ENCODE measurements at places on chromosomes 1 and 21.

DNA sequence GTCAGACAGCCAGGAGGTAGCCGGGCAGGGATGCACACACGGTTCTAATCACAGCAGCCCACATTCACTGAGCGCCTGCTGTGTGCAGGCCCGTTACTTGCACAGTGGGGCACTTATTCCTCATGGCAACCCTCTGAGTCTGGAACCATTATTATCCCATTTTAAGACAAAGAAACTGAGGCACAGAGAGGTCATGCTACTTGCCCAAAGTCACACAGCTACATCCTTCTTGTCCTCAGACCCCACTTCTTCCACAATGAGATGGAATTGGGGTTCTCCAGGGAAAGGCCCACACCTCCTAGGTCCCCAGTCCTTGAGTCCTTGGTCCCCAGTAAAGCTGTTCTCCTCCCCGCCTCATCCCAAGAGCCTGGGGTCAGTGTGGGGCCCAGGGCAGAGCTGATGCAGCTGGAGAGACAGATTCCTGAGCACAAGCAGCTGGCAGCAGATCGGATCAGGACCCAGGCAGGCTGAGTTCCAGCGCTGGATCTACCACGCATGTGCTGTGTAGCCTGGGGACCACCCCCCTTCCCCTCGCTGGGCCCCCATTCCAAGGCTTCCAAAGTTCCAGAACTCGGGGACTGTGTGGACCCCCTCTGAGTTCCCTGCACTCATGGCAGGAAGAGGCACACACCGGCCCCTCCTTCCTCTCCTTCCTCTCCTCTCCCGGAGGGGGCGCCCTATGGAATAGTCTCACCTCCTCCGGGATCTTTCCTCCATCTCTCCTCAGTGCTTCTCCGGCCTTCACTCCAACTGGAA is 393.4 kb downstream of the MATN1 start:
- no peak for DNase-seq

GRCh38 chr1:97630281-97630680 is 290.6 kb downstream of the DPYD start:
- DNase-seq: no peak

- DNase-seq: no peak
These were observed 3.0 kb upstream of the MPL start for GRCh38 chr1:43334453-43335205.

GRCh38 chr1:154609398-154610380 is 1.7 kb upstream of the ADAR start:
- no peak for DNase-seq

DNA sequence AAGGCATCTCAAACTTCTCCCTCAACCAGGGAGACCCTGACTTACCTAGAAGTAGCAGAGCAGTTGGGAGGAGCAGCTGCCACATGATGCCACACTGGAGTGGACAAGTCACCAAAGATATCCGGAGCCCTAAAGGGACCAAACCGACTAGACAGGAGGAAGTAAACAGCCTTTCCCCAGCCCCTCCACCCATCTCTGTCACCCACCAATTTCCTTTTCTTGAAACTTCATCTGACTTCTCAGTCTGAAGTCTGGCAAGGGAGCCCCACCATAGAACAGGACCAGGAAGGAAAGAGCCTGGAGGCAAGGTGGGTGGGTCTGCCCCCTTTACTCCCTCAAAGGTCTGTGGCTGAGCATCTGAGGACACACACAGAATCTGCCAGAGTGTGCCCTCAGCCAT is at the start of gene FCGR3A:
Gene FCGR3A (minus strand): TSS at position 167 of the 400 bp plus-strand sequence. CDS start 82 bp downstream, at position 85.
- no peak for DNase-seq

DNA sequence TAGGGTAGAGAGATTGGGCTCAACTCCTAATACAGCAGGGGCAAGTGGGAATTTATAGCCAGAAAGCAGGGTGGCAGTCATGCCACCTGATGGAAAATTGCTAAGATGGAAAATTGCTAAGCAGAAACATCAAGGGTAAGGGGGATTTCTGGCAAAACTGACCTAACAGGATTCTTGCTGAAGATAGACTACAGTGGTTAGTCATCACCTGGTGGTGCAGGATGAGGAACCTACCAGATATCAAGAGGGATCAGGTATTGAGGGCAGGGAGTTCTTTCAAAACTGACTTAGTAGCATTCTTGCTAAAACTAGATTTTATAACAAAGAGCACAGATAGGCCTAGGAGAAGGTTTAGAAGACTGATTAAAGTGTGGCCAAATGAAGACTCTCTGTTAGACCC is 292.9 kb downstream of the PLPP3 start:
- no peak for DNase-seq

DNA sequence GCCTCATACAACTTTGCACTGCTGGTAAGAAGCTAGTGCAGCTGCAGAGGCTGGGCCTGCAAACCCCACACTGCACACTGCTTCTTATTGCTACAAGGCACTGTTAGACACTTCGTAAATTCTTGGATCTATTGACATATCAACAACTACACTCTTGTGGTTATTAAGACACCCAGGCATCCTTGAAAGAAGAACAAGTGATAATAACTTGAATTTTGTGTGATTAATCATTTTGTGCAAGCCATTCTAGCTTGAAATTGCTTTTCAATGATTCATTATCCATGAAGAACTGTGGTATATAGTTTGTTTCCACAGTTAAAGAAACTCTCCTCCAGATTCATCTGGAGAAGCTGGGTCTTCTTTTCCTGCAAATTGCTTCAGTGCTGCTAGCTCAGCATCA is 33.7 kb upstream of the IFI44L start:
- DNase-seq: no peak

DNA sequence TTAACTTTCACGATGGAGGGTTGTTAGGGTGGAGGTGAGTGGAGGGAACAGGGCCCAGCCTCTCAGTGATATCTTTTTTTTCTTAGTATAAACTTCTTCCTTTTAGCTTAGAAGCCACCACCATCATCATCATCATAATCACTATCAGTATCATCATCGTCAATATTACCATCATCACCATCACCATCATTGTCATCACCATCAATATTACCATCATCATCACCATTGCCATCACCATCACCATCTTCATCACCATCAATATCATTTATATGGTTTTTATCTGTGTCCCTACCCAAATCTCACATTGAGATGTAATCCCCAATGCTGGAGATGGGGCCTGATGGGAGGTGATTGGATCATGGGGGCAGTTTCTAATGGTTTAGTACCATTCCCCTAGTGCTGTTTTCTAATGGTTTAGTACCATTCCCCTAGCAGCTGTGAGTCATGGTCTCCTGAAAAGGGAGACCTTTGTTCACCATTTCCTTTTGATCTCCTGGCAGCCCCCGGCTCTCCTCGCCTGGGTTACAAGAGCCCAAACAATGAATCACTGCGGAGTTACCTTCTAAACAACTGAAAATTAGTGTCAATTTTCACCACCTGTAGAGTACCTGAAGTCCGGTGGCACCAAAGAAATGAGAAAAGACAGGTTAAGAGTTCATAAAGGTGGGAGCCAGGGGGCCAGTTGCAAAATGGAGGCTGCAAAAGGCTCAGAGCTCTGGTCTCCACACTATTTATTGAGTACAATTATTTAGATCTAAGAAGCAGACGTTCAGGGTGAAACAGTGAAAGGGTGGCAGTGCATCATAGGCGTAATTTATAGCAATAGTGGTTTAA is 3.1 kb upstream of the PLA2G2E start:
- DNase-seq: no peak

GRCh38 chr1:235423214-235423652 is 56.0 kb downstream of the TBCE start:
- DNase-seq: no peak

- DNase-seq: no peak
These were observed 9.1 kb downstream of the BCL9 start for GRCh38 chr1:147550302-147550937.

DNA sequence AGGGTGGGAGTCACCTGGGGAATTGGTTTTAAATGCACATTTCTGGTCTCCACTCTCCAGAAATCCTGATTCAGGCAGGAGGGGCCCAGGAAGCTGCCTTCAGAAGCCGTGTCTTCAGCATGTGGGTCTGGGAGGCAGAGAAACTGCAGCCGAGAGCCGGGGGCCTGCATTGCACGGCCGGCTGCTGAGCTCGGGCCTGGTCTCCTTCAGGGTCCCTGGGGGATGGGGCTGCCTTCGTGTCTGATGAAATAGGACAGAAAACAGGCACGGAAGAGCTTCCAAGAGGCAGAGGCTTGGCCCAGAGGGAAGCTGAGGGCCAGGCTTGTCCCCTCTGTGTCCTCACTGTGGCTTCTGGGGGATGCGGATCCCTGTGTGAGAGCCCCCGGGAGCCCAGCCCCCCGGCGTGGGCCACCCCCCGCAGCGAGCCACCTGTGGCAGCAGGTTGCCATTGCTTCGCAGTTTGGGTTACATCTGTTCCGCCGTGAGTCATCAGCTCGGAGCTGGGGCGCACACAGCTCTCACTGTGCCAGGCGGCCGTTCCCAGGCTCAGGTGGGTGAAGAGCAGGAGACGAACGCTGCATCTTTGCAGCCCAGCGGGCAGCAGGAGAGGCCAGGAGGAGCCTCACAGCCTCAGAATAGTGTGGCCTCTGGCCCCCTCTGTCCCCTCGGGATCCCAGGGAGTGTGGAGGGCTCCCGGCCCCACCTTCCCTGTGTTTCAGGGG is 72.4 kb downstream of the AJAP1 start:
- DNase-seq: no peak

Measured in muscle of arm (tissue), 14 donors.